ENCODE measurements at places on chromosomes 2 and 18.
A peak's percentile ranks its signal among the peaks of the same experiment; 100 is the strongest.

DNA sequence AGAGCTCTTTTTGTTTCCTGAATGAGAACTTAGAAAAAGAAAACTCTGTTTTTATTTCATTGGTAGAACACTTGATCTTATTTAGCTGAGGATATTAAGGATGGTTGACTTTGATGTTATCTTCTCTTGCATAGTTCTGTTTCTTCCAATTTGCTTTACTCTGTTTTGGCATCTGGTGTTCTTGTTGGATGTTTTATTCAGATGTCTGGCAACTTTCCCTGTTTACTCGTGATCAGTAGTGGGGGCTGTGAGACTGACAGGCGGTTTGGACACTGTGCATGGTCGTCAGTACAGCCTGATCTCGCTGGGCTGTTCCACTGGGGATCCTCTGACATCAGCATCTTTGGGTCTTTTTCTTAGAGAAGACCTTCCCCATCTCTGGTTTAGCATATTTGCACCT is 100.1 kb downstream of the TSN start:
- no peak overlapping the region for H3K4me3 ChIP-seq
- H3K27me3 ChIP-seq: no peaks in the 10 kb centered on the region
- no peak overlapping the region for H3K27ac ChIP-seq
- H3K4me1 ChIP-seq: no peaks in the 10 kb centered on the region

- H3K27me3 ChIP-seq: no peaks in the 10 kb centered on the region
- H3K4me1 ChIP-seq: peaks cover 7% of the 10 kb centered on the region
- DNase-seq: no peak
Observed at GRCh38 chr2:217365656-217366055, 505.8 kb upstream of the TNP1 start.

DNA sequence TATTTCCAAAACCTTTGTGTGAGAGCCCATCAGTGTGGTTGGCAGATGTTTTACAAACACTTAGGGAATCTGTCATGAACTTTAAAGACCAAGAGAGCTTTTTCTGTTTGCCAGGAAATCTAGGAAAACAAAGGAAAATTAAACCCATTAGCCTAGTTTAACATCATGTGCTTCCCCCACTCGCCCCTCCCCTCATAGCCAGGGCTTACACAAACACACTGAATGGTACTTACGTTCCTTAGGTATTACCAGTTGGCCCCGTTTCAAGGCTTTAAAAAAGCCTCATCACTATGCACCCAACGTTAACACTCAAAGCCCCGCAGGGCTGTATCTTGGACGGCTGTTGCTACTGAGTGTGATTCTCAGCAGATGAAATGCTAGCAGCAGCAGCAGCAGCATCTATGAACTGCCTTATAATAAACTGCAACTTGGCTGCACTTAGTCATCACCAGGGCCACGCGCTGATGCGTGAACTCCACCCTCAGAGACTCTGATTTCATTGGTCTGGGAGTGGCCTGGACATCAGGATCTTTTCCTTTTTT is 20.1 kb upstream of the TTC39C start:
- H3K4me1 ChIP-seq: no peaks in the 10 kb centered on the region
- no peak overlapping the region for H3K27ac ChIP-seq
- no peak overlapping the region for H3K4me3 ChIP-seq
- H3K27me3 ChIP-seq: no peaks in the 10 kb centered on the region
- DNase-seq: no peak

GRCh38 chr2:191115391-191115790 is 35.4 kb downstream of the STAT4 start:
- no peak for DNase-seq
- no peaks in the 10 kb centered on the region for H3K4me1 ChIP-seq
- no peaks in the 10 kb centered on the region for H3K27me3 ChIP-seq
- H3K27ac ChIP-seq: no peak overlapping the region
- H3K4me3 ChIP-seq: no peak overlapping the region
- no peaks in the 10 kb centered on the region for H3K36me3 ChIP-seq

DNA sequence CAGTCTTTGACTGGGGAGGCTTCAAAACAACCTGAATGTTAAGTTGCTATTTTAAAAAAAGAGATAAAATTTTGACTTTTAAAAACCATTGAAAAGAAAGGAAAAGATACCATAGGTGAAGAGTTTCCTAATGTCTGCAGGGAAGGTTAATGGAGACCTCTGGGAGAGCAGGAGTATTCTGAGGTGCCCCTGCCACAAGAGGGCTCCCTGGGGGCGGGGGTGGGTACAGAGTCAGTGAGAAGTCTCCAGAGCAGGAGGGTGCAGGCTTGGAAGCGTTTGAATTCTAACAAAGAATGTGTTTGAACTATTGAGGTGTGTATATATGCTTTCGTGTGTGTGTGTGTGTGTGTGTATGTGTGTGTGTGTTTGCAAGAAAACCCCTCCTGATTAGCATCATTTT is 46.7 kb upstream of the ST6GAL2 start:
- no peak overlapping the region for H3K27ac ChIP-seq
- DNase-seq: no peak
- H3K36me3 ChIP-seq: no peaks in the 10 kb centered on the region
- no peaks in the 10 kb centered on the region for H3K4me1 ChIP-seq

DNA sequence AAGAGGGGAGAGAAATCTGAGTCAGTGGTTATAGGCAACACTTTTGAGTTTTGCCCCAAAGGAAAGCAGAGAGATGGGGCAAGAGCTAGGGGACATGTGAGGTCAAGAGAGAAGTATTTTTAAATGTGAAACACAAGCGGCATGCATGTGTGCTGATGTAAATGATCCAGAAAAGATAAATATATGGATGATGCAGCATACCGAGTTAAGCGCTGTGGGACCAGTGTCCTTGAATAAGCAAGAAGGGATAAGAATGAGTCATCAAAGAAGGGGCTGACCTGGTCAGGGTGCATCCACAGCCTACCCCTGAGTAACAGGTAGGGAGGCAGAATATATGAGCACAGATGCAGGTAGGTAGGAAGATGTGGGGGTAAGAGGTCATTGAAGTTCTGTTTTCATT is 180.9 kb downstream of the TRABD2A start:
- no peak overlapping the region for H3K27ac ChIP-seq
- no peak overlapping the region for H3K4me3 ChIP-seq
- DNase-seq: no peak
- H3K4me1 ChIP-seq: no peaks in the 10 kb centered on the region

- DNase-seq: no peak
- H3K4me1 ChIP-seq: no peaks in the 10 kb centered on the region
- H3K27me3 ChIP-seq: no peaks in the 10 kb centered on the region
- H3K27ac ChIP-seq: no peak overlapping the region
Observed at GRCh38 chr18:12384261-12384660, 7.2 kb upstream of the AFG3L2 start.

DNA sequence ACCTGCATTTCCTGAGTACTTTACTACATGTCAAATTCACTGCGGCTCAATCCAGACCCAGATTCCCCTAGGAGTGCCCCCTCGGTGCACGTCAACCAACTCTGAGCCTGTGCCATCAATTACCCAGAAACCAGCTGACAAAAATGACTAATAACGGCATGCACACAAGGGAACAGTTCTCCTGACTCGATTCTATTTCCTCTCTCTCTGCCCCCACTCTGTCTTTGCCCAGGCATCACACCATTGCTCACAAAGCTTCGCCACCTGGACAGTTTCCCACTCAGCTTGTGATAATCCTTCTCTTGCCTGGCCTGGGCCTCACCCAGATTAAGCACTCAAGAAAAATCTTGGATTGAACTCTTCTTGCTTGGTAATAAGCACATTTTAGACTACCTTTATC is 115.3 kb upstream of the NDUFV2 start:
- no peak overlapping the region for H3K27ac ChIP-seq
- H3K4me3 ChIP-seq: no peak overlapping the region
- no peaks in the 10 kb centered on the region for H3K27me3 ChIP-seq
- no peaks in the 10 kb centered on the region for H3K36me3 ChIP-seq
- DNase-seq: no peak

GRCh38 chr2:120613742-120614571 is 121.7 kb upstream of the GLI2 start:
- no peak overlapping the region for H3K27ac ChIP-seq
- no peak overlapping the region for H3K4me3 ChIP-seq
- no peaks in the 10 kb centered on the region for H3K4me1 ChIP-seq
- H3K27me3 ChIP-seq: no peaks in the 10 kb centered on the region
- DNase-seq: no peak
- no peaks in the 10 kb centered on the region for H3K36me3 ChIP-seq

DNA sequence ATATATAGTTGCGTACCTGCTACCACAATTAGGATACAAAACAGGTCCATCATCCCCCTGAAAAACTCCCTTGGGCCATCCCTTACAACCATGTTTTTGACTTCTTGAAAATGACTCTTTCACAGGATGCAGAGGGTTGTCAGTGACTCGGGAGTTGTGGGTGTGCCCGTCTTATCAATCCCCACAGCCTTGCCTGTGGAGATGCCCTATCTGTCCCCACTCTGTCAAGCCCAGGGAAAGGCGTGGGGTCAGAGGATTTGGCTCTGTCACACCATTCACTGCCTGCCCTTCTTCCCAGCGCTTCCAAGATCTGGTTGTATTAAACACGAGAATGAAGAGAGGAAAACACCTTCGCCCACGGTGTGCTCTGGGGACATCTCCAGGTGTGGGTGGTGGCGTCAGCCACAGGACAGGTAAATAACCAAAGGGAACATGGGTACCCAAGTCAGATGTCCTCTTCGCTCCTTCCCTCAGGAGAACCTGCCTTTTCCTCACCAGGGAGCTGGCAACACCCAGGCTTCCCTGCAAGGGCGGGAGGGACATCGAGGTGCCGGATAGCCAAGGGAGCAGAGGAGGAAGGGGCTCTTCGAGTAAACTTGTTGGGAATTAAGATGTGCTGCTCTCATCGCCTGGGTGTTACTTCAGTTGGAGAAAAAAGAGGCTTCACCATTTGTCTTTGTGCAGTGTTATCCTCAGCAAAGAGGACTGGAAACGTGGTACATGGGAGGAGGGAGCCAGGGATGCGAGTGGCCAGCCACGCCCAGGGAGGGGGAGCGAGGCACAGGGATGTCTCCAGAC is 100.3 kb downstream of the B3GNT2 start:
- no peaks in the 10 kb centered on the region for H3K36me3 ChIP-seq
- no peak for DNase-seq
- H3K4me1 ChIP-seq: peaks cover 13% of the 10 kb centered on the region
- H3K27ac ChIP-seq: no peak overlapping the region
- H3K27me3 ChIP-seq: no peaks in the 10 kb centered on the region

DNA sequence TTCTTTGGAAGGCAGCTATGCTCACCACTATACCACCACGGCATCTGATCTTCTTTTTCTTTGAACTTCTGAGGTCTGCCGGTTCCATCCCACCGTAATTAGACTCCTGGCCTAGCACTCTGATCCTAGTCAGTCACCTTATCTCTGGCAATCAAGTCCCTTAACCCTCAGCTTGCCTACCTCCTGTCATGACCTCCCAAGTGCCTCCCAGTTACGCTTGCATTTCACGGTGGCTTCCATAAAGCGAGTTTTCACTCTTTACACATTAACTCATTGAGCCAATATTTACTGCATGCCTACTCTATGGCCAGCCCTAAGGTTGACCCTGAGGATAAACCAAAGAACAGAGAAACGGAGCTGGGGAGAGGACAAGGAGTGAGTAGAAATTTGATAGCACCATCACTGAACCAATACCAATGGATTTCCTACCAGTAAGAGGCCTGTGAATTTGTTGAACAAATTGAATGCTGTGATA is 37.8 kb upstream of the TMEM182 start:
- DNase-seq: no peak
- H3K4me1 ChIP-seq: no peaks in the 10 kb centered on the region
- peaks cover 2% of the 10 kb centered on the region for H3K36me3 ChIP-seq
- no peak overlapping the region for H3K4me3 ChIP-seq
- no peak overlapping the region for H3K27ac ChIP-seq

GRCh38 chr2:14960686-14961324 is 328.3 kb downstream of the LRATD1 start:
- no peaks in the 10 kb centered on the region for H3K27me3 ChIP-seq
- peak; percentile 26 for DNase-seq
- H3K36me3 ChIP-seq: no peaks in the 10 kb centered on the region
- H3K27ac ChIP-seq: no peak overlapping the region

DNA sequence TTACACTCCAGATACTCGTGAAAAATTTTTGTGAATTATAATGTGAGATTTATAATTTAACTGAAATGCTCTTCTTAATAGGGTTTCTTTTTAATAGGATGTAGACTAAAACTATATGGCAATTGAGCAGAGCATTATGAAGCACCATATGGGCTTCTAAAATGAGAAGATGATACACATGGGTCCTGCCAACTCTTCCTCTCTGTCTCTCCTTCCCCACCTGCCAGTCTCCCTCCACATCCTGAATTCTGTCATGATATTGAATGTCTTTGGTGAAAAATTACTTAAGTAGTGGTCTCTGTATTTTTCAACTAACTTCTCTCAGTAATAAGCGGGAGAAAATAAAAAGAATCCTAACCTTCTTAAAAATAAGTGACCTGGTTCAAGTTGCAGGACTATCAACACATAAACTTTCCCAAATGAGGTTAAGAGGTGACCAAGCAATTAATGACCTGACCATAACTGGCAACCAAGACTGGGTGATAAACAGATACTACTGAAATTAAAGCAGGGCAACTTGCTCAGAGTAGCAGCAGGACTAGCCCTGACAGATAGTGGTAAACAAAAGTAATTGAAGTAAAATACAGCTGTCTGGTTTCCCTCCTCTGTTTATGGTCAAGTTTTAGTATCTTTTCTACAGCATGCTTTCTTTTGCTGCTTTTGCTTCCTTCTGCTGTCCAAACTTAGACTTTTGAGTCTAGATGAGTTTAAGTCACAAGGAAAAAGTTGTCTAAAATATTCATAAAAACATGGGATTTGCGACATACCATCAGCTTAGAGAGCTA is 117.1 kb upstream of the PDE1A start:
- H3K4me3 ChIP-seq: no peak overlapping the region
- H3K4me1 ChIP-seq: no peaks in the 10 kb centered on the region
- no peak overlapping the region for H3K27ac ChIP-seq
